Right atrium auricular region (tissue), 2 donors: ENCODE measurements at places on chromosomes 5 and 9. TPM values are rescaled to one million over a fixed set of nuclear protein-coding genes. Genes with fewer than 3 reads are reported as not detected.
A peak's percentile ranks its signal among the peaks of the same experiment; 100 is the strongest.

DNA sequence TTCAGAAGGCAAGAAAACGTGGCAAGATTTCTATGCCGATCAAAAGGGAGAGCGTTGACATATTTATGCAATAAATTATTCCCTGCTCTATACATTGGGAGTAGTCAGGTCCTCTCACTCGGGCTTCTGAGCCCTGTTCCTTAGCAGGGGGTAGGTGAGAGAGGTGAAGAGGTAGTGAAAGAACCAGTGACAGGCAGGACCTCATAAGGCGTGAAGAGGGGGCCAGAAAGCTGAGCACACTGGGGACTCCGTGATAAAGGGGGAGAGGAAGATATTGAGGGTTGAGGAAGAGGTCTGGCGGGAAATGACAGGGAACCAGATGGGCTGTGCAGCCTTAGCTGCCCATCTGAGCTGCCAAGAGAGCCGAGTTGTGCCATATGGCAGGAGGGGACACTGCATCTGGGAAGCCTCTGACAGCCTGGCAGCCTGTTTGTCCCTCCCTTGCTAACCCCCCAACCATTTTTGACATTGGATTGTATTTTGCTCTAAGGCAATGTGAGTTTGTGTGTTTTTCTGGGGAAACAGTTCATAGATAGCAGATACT, 782 bp upstream of the CDC20B start:
- DNase-seq = no peak
- H3K4me1 ChIP-seq = peaks cover 27% of the 10 kb centered on the region
- no peaks in the 10 kb centered on the region for H3K36me3 ChIP-seq

DNA sequence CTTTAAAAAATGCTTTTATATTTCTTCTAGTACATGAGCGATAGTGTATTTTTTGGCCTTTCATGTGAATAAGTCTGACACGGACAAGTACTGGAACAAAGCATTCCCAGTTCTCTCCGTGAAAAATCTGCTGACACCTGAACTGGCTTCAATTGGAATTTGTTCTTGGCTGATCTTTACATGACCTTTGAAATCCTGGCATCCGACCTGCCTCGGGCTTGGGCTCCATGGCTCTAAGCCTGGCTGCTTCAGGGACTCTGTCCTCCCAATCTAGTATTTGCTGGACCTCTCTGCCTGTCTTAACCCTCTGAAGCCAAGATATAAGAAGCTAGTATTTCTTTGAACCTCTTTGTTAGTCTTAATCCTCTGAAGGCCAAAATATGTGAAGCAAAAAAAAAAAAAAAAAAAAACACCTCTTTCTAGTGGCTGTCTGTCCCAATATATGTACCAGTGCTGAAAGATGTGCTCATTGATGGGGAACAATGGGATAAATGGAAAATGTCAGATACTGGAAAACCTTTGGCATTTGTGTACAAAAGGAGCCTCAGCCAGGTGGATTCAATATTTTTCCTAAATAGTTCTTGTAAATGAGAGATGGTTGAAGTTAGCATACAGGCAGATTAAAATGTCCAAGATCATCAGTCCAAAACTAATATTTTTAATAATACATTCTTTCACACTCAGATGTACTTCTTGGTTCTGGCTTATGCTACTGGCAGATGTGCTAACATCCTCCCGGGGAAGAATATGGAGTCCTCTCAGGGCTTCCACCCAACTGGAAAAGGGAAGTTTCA, 470.6 kb downstream of the TUSC1 start:
- H3K4me1 ChIP-seq = no peaks in the 10 kb centered on the region
- DNase-seq = no peak
- no peaks in the 10 kb centered on the region for H3K27me3 ChIP-seq
- no peak overlapping the region for H3K4me3 ChIP-seq
- no peak overlapping the region for H3K27ac ChIP-seq

GRCh38 chr5:127988146-127988760, 95.3 kb upstream of the SLC12A2 start:
- no peak for DNase-seq
- no peaks in the 10 kb centered on the region for H3K27me3 ChIP-seq
- peak overlapping the region; percentile 46 for H3K27ac ChIP-seq
- H3K4me3 ChIP-seq = no peak overlapping the region

DNA sequence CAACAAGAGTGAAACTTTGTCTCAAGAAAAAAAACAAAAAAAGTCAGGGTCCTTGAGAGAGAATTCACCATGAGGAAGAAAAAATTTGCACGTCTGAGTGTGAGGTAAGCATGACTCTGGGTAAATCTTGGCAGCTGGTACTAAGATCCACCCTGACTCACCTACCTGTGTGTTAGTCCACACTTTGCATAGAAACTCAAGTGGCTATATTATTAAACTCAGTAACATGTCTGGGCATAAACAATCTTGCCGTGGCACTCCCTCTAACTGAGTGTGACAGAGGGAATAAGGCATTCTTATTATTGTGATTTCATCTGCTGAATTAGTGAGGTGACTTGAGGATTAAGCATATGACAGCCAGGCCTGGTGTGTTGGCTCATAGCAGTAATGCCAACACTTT, 259.4 kb upstream of the VLDLR start:
- H3K4me1 ChIP-seq = no peaks in the 10 kb centered on the region
- H3K27me3 ChIP-seq = no peaks in the 10 kb centered on the region
- H3K4me3 ChIP-seq = no peak overlapping the region
- H3K27ac ChIP-seq = no peak overlapping the region
- no peaks in the 10 kb centered on the region for H3K36me3 ChIP-seq

- H3K27me3 ChIP-seq = no peaks in the 10 kb centered on the region
- no peak overlapping the region for H3K27ac ChIP-seq
- no peak overlapping the region for H3K4me3 ChIP-seq
- no peaks in the 10 kb centered on the region for H3K36me3 ChIP-seq
- peak; percentile 26 for DNase-seq
Observed at GRCh38 chr9:38282756-38283155, 109.7 kb upstream of the ALDH1B1 start.

The PCDHA9 gene
- not detected for total RNA-seq

The KIAA0825 gene
- total RNA-seq = 2.4 TPM
